WTC11 (cell line): ENCODE measurements at places on chromosomes 7 and 10. TPM values are rescaled to one million over a fixed set of nuclear protein-coding genes. Genes with fewer than 3 reads are reported as not detected.

DNA sequence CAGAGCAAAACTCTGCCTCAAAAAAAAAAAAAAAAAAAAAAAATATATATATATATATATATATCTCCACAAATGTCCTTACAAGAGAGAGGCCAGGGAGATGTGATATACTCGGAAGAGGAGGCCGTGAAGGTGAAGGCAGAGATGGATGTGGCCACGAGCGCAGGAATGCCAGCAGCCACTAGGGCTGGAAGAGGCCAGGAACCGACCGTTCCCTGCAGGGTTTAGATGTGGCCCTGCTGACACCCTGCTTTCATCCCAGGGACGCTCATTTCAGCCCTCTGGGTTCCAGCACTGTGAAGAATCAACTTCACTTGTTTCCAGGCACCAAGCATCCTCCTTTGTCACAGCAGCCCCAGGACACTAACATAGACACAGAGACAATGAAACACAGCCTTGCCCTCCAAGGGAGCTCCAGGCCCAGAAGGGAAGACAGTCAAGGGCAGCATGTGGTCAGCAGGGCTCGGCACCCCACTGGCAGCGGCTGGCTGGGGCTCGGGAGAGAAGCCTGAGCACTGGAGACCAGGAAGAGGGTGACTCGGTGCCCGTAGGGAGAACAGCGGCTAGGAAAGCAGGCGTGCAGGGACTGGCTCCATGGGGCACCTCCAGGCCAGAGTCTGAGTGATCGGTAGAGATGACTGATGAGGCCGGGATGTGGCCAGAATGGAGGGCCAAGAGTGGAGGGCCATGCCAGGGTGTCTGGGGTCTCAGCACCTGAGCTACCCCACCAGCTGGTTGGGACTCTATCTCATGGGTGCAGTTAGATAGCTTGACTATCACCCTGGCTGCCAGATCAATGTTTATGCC lies 7.6 kb downstream of the WDR86 start:
- no peak for DNase-seq

The CNPY1 gene
- total RNA-seq: 0.09 TPM in 2 of 3 replicates, not detected in the other

The SLC26A5 gene
- 0.15 to 0.46 TPM (median 0.41 TPM) in 3 replicates for total RNA-seq

- no peak for DNase-seq
These were observed 1181.6 kb downstream of the DNAJB9 start for GRCh38 chr7:109751241-109751640.
